MV-4-11 (cell line): ENCODE measurements at places on chromosomes 12 and 14.

DNA sequence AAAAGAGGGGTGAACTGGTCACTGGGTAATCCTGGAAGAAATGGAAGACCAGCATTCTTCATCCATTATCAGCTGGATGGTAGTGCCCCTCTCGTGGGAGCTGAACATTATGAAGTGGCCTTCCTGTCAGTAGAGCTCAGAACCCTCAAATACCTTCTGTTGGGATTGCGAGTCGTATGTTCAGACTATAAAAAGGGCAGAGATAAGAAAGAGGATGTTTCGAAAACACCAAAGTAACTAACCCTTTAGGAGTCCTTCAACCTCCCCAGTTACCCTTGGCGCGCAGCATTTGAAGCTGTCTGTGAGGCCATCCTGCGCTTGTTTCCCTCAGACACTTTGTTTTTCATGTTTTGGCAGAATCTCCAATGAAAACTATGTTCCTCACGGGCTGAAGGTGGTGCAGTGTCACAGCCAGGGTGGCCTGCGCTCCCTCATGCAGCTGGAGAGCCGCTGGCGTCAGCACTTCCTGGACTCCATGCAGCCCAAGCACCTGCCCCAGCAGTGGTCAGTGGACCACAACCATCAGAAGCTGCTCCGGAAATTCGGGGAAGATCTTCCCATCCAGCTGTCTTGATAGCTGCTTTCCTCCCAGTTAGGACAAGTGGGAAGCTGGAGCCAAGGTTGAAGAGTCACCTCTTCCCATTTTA, 19.3 kb upstream of the GALNT16 start:
- DNase-seq, result peak; percentile 45

- DNase-seq, result no peak
Observed at GRCh38 chr12:72380441-72380840, 108.3 kb downstream of the TRHDE start.

- no peak for DNase-seq
Observed at GRCh38 chr12:58920102-58920960, at the start of gene LRIG3. Gene LRIG3 (minus strand): TSS chr12:58920504. CDS start chr12:58920235, 269 bp downstream.

GRCh38 chr12:120072472-120073249, 43.9 kb downstream of the RAB35 start:
- no peak for DNase-seq

DNA sequence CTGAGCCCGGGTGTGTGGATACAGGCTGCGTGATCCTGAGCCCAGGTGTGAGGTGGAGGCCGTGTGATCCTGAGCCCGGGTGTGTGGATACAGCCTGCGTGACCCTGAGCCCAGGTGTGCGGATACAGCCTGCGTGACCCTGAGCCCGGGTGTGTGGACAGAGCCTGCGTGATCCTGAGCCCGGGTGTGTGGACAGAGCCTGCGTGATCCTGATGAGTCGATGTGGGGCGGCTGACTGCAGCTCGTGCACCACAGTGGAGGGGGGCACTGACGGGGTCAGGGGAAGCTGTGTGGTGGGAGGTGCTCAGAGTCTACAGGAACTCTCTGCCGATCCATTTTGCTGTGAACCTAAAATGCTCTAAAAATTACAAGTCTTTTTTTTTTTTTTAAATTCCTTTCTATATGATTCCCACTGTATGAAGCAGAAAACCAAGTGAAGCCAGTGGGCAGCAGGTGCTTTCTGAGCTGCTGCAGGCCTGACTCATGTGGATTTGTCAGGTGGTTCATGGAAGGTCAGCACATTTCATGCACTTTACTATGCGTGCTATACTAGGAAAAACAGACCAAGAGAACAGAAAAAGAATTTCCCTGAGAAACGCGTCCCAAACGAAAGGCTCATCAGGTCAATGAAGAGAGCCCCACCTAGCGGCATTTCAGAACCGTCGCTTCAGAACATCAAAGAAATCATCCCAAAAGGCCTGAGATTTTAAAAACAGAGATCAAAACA, 19.3 kb downstream of the BRF1 start:
- peak; percentile 21 for DNase-seq

- DNase-seq, result no peak
Observed at GRCh38 chr12:27282754-27283153, 38.7 kb downstream of the STK38L start.

GRCh38 chr14:78823035-78823434, 652.9 kb downstream of the NRXN3 start:
- no peak for DNase-seq

DNA sequence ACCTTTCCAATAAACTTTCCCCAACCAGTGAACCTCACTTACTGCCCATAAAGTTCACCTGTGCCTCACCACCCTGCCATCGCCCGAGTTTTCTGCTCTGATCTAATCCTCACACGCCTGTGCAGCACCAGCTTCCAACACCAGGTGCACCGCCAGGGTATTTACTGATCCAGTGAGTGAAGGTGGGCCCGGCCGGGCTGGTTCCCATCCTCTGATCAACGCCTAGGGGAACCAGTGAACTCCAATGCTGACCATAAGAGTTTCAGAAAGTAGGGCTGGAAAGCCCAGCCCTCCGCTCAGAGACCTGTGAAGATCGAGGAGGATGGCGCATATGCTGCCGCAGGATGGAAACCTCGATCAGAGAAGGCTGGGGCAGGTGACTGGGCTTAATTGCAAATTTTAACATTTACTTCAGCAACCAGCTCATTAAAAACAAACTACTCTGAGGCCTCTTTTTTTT, 685 bp upstream of the MYL6B start:
- DNase-seq, result peak; percentile 56

GRCh38 chr12:91988086-91988923, 157.3 kb downstream of the BTG1 start:
- DNase-seq, result no peak

GRCh38 chr14:52000019-52000582, 10.8 kb downstream of the RTRAF start:
- no peak for DNase-seq

- DNase-seq, result no peak
Observed at GRCh38 chr12:94353130-94353529, 106.5 kb downstream of the CEP83 start.

- DNase-seq, result no peak
Observed at GRCh38 chr12:65827827-65828231, 3.5 kb downstream of the HMGA2 start.

GRCh38 chr12:15972894-15973293, 61.8 kb downstream of the DERA start:
- no peak for DNase-seq

DNA sequence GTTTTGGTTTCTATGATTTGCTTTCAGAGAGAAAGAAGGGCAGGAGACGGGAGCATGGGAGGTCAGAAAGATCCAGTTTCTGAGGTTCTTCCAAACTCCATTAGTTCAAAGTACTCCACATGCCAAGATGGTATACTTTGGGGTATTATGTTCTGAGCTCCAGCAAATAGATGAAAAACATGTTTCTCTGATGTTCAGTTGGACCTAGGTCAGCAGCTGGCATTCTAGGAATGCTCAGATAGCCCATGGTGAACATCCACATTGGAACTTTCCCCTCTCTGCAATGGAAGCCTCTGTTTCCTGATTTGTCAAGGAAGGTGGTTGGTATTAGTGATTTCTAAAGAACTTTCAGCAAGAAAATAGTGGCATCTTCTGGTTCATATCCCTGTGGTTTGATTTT, 257.5 kb downstream of the KTN1 start:
- DNase-seq, result no peak

DNA sequence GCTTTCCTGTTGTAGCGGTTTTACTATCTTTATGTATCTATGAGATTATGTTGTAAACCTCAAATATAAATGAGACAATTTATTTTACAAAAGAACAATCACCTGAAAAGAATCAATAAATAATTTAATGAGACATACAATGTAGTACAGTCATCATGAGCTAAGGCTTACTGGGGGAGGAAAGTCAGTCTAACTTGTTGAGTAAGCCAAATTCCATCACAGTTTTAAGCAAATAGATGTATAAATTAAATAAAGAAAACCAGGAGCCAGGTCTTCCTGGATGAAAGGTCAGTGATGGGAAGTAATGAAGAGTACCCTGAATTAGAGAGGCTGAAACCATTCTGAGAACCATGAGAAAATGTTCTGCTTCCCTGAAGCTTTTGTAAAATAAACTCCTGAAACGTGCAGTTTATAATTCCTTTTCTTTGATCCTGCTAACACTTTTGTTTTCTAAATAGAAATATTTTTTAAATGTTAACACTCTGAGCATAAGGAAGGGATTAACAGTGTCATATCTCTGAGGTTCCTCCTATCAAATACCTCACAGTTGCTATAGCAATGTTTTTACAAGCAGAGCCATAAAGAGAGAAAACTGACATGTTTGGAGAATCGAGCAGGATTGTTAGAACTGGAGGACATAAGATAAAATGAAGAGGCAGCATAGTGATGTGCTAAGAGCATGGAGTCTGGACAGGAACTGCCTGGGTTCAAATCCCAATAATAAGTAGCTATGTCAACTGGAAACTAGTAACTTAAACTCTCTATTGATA, 444.9 kb upstream of the FOXG1 start:
- DNase-seq, result no peak

DNA sequence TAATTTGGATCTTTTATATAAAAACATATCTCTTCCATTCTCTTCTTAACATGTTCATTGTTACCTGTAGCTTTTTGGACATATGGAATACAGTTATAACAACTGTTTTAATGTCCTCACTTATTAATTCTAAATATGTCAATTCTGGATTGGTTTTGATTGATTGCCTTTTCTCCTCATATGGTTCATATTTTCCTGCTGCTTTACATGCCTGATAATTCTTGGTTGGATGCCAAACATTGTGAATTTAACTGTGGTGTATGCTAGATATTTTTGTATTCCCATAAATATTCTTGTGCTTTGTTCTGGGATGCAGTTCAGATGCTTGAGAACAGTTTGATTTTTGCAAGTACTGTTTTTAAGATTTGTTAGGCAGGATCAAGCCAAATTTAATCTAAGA, 10.8 kb downstream of the C14orf132 start:
- DNase-seq, result no peak

DNA sequence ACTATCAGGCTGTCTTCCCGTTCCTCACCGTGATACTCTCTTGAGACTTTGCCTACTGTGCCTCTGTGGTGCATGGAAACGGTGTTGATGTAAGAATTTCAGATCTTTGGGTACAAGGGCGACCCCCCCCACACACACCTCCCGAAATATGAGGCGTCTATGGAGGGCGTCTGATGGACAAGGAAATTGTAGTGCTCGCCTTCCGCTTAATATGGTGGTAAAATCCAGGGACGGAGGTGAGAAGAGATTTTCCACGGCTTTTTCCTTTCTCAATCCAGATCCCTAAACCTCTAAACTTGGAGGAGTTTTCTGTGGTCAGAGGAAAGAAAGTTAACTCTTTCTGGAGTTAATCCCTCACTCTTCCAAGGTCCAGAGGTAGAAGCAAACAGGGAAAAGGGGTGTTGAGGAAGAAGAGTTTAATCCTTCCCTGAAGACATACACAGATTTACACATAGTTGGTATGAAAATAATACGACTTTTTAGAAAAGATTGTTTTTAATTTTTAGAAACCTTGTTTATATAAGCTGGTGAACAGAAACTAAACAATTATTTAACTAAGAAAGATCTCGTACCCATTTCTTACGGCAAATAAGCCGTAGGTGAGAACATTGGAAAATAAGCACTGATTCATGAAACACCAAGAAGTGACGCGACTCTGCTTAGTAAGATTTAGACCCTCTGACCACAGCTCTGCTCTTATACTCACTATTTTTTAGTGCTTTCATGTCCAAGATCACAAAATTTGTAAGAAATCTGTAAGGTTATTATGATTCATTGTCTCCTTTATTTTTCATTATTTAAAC, 23.1 kb upstream of the RNASE12 start:
- DNase-seq, result no peak

GRCh38 chr14:60807247-60807646, 72.7 kb downstream of the MNAT1 start:
- DNase-seq, result no peak

DNA sequence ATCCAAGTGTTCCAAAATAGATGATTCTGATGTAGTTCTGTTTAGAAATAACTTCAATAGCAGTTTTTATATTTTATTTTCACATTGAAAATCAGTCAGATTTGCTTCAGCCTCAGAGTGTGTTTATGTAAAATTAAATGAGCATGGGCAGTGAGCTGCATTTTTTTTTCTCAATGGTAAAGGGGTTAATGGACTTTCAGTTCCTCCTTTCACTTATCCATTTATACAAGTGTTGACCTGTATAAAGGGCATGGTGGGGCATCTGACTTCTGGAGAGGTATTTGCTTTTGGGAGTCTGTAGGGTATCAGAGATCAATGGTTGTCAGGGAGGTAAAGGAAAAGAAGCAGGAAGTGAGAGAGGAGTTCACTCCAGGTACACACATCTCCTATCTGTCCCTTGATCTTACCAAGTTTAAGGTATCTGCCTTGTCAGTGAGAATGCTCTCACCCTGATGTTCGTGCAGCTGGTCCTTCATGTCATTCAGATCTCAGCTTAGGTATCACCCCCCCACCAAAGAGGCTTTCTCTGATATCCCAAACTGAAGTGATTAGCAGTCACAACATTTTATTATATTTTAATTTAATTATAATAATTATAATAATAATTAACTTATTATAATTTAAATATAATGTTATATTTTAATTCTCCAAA, 181.6 kb upstream of the LMNTD1 start:
- peak; percentile 76 for DNase-seq

- DNase-seq, result no peak
Observed at GRCh38 chr12:78403681-78404080, 460.9 kb upstream of the SYT1 start.

GRCh38 chr14:70020352-70021170, 141.3 kb downstream of the SMOC1 start:
- DNase-seq, result peak; percentile 72

GRCh38 chr14:32513571-32514009, 184.5 kb downstream of the AKAP6 start:
- DNase-seq, result no peak
